Stimulated activated CD8-positive, alpha-beta memory T cell treated with anti-CD3 and anti-CD28 coated beads, Interleukin-2, amount 100 ng/mL, for 48 hours (primary cell): ENCODE measurements at places on chromosomes 5 and 9.

DNA sequence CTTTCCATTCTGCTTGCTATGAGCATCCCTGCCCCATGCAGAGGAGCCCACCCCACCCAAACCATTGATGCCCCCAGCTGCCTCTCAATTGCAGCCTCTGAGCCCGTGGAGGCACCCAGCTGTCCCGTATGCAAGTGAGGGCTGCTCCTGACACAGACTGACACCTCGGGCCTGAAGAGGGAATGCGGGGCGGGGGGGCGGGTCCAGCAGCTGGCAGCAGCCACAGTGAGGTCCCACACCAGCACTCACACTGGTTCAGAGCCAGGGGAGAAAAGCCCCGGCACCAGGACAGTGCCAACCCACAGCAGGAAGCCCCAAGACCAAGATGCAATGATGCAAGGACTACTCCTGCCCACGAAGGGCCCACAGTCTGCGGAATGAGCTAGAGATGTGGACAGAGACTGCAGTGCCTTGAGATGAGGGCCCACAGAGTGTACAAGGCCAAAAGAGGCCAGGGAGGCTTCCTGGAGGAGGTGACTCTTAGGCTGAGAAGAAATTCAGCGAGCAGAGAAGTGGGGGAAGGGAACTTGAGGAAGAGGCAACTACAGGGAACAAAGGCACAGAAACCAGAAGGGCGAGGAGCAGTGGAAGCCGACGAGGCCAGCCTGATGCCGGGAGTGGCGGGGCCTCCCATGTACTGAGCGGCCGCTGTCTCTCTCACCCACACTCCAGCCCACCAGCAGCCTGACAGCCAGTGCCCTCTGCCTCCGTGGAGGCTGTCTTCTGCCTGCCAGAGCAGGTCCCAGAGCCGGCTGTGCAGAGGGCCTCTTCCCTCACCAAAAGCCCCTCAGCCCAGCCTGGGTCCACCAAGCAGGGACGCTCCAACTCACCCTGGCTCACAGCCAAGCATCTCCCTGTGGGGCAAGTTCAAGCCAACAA, 9.2 kb downstream of the EEIG1 start:
- no peak for DNase-seq

- no peak for DNase-seq
These were observed 1.6 kb upstream of the DNLZ start for GRCh38 chr9:136364942-136365774.

DNA sequence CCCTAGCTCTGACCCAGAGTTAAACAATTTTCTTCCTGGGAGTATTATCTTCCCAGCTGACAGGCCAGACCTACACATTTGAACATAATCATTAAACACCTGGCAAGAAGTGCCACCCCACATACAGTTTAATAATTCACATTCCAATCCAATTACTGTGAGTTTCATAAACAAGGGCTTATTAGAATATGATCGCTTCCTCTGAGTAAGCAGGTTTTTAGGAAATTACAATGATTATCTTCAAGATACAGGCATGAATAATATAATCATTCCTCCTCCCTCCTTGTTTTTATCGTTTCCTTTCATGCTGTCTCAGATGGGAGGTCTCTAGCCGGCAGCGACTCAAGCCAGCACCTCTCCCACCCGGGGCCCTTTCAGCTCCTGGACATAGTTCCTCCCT, 15.8 kb upstream of the KIF4B start:
- no peak for DNase-seq

- no peak for DNase-seq
These were observed 984.5 kb upstream of the CDH18 start for GRCh38 chr5:20972419-20972925.

DNA sequence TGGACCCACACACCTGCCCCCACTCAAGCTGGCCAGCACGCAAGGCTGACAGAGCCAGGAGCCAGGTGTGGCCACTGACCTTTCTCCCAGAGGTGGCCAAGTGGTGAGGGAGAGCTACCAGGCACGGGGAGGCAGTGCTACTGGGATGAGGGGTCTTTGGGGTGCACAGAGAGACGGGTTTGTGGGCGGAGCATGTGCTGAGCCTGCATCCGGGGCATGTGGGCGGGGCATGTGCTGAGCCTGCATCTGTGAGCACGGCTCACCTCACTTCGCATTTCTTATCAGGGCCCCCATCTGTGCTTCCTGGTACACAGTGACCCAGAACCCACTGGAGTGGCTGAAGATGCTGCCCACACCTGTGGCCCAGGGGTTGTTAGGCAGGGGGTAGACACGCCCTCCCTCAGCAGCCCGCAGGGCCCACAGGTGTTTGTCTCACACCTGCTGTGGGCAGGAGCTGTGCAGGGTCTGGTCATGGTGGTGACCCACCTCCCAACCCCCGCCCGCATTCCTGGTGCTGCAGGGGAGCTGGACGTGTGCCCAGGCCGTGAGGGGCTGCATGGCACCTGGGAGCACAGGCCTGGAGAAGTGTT, 21.5 kb downstream of the CCDC187 start:
- no peak for DNase-seq

GRCh38 chr9:69357030-69357775, 32.2 kb downstream of the ENTREP1 start:
- no peak for DNase-seq

DNA sequence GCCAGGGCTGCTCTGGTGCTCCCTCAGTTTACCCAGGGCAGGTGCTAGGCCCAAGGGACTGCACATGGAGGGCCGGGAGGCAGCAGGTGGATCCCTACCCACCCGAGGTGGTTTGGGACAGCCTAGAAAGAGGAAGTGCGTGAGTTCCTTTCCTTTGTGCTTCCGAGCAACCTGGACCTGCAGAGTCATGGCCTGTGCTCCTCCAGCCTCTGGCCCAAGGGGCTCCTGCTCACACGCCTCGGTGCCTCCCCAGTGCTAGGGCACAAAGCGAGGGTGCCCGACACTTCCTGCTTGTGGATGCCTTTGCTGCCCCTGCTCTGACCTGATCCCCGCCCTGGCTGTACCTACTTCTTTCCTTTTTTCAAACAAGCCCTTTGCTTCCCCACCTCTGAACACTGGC, 79.3 kb downstream of the RXRA start:
- no peak for DNase-seq

DNA sequence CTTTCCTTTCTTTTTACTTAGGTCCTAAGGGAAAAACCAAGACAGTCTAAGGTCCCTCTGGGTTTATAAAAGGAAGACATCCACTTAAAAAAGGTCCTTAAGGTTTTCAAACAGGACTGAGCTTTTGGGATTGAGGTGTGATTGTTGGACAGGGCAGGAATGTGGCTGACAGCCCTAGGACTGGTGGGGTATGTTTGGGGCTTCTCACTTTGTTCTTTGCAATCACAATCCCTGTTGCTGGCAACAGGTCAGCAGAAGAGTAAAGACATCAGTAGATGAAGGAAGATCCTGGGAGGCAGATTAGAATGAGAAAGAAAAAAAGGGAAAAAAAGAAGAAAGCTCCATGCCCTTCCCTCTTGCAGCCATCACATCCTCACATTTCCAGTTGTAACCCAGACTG, 101.4 kb upstream of the TARS1 start:
- DNase-seq, result no peak

DNA sequence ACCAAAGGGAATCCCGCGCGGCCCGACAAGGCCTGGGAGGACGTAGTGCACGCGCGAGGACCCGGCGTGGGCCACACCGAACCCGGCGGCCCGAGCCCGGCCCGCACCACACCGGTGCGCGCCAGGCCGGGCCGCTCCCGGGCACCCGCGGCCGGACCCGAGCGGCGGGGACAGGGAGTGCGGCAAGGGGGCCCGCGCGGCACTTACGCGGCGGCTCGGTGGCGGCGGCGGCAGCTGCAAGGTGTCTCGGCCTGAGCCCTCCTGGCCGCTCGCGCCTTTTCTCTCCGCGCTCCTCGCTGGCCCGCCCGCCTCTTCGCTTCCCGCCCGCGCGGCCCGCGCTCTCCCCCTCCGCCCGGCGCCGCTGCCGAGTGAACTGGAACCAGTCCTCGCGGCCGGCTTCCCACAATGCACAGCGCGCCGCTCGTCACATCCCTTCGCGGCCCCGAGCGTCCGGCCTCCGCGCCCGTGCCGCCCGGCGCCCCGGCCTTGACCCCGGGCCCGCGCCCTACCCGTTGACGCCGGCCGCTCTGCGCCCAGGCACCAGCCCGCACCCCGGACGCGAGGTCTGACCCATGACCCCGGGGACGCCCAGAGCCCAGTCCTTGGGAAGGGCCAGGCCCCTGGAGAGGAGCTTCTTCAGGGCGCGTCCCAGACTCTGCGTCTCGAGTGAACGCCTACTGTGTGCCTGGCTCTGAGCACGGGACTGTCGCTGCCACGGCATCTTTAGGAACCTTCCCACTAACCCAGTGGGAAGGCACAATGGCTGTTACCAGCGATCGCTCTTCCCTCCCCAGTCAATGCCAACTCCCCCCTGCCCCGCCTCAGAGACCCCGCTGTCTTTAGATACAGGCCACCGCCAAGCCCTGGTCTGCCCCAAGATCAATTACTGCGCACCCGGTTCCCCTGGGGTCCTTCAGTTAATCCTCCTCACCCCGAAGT, at the start of gene MACROH2A1:
Gene MACROH2A1 (minus strand): TSS at position 377 of the 939 bp plus-strand sequence. CDS start 10,138 bp downstream, outside the sequence.
- peak; percentile 73 for DNase-seq

- no peak for DNase-seq
These were observed 130.2 kb upstream of the ELL2 start for GRCh38 chr5:96091874-96092273.

DNA sequence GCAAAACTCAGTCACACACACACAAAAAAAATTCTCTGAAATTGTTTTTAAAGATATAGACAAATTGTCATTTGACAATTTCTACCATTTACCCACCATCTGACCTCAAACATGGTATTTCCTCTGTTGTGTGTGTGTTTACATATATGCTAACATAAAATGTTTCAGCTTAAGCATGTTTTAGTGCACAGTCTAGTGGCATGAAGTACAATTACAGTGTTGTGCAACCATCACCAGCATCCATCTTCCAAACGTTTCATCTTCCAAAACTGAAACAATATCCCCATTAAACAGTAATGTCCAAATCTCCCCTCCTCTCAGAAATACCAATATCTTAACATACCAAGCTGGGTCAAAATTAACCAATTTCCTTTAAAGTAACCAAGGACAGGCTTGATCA, 65.2 kb downstream of the MYO10 start:
- DNase-seq, result no peak

DNA sequence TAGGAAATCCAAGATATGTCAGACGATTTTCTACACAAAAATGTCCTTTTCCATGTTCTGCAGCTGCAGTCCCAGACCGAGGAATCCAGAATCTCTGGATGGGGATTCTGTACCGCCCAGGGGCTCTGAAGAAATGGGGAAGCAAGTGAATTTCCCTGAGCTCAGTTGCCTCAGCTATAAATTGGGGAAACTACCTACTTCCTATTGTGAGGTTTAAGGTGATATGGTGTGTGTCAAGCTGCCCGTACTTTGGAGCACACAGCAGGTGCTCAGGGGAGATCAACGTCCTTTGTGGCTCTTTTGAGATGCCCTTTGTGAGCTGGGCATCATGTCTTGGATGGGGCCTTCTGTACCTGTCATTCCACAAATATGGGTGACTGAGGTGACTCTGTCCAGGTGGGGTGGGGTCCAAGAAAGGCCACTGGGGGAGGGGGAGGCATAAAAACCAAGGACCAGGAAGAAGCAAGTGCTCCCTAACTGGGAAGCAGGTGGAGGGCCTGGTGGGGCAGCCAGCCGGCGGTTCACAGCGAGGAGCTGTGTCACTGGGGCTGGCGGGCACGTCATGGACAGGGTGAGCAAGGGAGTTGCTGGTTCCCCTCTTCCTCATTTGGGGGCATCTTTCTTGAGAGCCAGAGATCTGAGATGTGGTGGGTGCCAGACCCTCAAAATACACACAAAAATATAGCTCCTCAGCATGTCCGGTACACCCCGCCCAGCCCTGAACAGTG, 116.0 kb downstream of the CRB2 start:
- no peak for DNase-seq

GRCh38 chr5:103291606-103292005, 33.0 kb downstream of the MACIR start:
- no peak for DNase-seq

DNA sequence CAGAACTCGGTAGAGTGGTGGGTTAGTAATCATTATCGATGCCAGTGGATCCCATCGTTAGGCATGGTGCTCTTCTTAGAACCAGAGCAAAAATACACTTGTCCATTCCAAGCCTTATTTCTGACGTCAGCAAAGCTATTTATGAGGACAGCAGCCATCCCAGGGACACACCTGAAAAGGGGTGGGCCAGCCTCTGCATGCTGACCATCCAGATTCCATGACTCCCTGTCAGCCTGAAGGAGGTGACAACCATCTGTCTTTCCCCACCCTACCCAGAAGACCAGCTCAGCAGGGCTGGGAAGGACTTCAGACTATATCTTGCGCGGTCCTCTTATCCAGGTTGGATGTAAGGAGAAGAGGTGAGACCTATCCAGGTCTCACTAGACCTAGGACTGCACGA, 5.7 kb upstream of the NIPAL4 start:
- no peak for DNase-seq

DNA sequence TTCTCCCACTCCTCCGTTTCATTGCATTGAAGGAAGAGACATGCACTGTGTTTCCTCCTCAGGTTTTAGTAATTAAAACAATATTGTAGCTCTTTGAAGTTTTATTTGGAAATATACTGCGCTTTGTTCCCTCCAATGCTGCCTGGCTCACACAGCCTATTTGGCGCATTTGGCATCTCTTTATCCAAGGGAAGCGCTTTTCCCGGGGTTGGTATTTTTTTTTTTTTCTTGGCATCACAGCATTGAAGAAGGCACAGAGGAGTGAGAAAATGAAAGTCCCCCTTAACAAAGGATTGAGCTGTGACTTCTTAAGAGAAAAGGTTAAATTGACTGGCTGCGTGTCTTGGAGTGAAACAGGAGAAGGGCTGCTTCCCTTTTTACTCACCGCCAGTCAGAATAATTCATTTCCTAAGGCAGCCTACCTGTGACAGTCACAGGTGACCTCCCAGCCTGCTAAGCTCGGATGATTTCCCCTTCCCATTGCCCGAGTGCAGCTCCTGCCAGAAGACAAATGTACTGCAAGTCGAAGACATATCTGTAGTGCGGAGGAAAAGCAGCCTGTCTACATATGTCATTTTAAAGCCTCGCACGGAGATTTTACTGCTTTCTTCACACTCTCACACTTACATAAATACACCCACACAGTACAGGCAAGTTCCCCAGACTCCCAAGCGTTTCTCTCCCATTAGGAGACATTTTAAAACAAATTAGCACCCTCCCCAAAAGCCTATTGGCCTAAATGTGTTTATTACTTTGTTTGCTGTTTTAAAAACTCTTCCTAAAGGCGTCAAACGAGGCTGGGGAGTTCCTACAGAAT, 665.5 kb upstream of the ZNF608 start:
- DNase-seq, result no peak
